Common myeloid progenitor, CD34-positive (primary cell): ENCODE measurements at places on chromosomes 7 and 10.

DNA sequence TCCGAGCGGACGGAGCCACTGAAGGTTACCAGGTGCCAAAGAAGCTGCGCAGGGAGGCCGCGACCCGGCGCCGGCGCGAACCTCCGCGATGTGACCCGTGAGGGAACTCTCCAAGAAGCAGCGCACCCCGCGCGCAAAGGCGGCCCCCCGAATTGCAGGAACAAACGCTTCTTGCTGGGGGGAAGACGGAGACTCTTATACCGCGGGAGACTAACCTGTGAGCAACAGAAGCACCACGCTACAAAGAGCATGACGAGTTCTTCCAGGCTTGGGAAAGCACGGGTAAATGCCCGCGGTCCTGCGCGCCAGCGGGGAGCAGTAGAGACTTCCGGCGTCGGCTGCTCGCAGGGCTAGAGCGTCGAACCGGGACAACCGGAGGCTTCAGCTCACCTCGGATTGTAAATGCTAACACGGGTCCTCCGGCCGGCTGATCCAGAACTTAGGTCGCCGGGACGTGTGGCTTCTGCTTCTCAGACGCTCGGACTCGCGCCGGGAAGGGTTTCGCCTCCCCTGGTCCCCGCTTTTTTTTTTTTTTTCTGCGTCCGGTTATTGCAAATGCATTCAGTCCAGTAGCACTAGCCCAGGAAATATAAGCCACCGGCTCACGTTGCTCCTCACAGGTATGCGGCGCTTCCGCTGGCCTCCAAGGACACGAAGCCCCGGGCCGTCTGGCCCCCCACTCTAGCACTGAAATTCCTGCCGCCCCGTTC is at the start of gene COA1:
Gene COA1, minus strand, starts transcription at position 310 of the 710 bp plus-strand sequence. CDS start 80,909 bp downstream, outside the sequence.
- peak; percentile 94 for DNase-seq

DNA sequence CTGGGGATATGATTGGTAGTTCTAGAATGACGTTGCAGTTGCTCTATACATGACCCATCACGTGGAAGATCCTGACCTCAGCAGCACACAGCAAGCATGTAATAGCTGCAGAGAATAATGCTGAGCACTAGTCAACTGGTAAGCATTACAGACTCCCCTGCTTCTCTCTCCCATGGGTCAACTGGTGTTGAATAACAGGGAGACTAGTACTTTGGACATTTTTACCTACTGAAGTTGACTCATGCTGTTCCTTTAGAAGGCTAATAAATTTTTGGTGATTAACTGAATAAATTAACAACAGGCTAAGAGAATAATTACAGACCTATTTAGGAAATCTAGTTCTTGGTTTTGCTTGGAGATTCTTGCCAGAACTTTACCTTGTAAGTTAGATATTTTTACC is 234.1 kb downstream of the AUTS2 start:
- DNase-seq, result no peak

GRCh38 chr10:75651417-75651816 is 220.0 kb downstream of the LRMDA start:
- no peak for DNase-seq

DNA sequence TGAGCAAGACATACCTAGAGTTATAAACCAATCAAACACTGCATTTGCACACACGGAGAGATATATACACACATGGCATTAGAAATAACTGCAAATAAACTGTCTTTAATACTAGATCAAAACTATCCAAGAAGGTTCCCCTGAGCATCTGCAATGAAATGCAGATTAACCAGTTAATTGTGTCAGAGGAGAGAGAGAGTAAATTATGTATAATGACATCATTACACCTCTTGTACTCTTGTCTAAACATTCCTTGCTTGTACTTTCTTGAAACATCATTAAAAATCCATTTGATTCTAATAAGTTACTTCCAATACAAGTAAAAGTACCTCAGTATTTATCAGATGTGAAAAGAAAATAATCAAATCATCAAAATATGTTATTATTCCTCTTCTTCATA is 932 bp downstream of the ANKRD22 start:
- DNase-seq, result no peak

DNA sequence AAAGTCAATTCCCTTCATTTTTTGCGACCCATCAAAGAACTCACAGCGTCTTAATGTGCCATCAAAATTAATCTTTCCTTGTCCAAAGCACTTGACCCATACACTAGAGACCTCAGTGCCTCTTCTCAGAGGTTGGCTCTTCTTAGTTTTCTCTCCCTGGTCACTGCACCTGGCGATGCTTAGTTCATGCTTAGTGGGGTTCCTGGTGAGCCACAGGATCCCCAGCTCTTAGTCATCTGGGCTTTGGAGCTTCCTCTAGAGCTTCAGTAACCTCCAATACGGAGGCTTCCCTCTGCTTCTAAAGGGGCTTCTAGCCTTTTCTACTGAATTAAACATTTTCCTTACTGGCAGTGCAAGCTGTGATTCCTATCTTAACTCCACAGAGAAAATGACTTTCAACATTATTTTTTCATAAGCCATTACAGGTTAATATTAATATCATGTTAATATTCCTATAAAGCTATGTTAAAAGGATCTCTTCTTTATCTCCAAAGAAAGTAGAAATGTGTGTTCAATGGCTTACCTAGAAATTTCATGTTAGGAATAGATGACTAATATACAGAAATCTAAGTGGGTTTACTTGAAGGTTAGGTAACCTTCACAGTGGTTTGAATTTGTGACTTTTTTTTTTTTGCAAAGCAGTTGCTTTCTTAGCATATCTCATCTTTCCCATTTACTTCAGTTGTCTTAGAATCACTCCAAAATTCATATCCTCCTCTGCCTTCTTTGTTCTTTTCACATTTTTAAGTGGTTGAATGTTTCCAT is 295.2 kb downstream of the CAMK1D start:
- peak; percentile 20 for DNase-seq

DNA sequence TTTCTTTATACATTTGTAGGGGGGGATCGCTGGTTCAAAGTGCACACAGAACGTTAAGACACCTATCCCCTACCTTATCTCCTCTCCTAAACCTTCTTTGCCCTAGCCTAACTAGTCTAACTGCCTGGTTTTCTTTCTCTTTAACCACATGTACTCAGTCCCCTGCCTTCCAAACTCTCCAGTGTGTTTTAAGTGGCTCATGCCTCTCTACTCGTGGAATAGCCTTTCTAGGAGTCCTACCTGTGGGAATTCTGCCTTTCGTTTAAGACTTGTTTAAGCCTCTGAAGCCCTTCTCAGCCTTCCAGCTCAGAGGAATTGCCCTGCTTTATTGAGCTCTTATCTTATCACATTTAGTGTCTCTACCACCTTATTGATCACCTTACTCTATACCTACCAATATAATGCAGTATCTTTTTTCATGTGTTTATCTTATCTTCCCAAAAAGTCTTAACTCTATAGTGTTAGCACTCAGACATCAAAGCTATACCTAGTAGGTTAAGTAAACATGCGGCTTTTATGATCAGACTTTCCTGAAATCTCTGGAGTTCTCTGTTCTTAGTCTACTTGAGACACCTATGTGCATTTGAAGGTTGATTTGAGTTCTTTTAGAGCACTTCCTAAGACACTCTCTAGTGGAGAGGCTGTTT is 50.7 kb downstream of the ARID5B start:
- no peak for DNase-seq

- no peak for DNase-seq
These were observed 45.5 kb upstream of the SLC29A4 start for GRCh38 chr7:5237286-5237685.
